ENCODE measurements at places on chromosomes 4 and X.

- H3K27ac ChIP-seq = no peak overlapping the region
- H3K36me3 ChIP-seq = no peaks in the 10 kb centered on the region
- DNase-seq = no peak
- no peak overlapping the region for H3K4me3 ChIP-seq
- no peaks in the 10 kb centered on the region for H3K27me3 ChIP-seq
Observed at GRCh38 chr4:180434131-180434895, 1808.9 kb upstream of the TENM3 start.

DNA sequence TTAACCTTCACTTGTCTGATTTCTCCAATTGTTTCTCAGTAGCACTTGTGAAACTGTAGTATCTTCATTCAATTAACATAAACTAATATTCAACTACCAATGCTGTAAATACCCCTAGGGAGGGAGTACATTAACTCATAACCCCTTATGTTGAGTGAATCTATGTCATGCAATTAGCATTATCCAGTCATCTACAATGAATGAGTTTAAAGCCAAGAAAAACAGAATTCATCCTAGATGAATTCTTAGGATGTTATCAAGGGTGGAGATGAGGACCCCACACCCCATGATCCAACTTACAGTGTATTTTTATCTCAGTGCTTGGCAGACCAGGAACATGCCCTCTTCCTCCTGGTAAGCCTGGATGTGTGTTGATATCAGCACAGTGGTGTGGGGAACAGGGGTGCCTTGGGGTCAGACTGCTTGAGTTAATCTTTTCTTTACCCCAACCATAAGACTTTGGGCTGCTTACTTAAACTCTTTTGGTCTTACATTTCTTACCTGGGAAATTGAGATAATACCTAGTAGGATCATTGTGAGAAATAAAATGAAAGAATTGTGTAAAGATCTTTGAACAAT lies 62.1 kb upstream of the SCOC start:
- no peak overlapping the region for H3K27ac ChIP-seq
- DNase-seq = no peak
- peaks cover 18% of the 10 kb centered on the region for H3K27me3 ChIP-seq
- no peak overlapping the region for H3K4me3 ChIP-seq
- H3K4me1 ChIP-seq = no peaks in the 10 kb centered on the region

- peak overlapping the region; percentile 92 for H3K4me3 ChIP-seq
- DNase-seq = peak; percentile 46
- H3K27ac ChIP-seq = peak overlapping the region; percentile 90
- peaks cover 23% of the 10 kb centered on the region for H3K4me1 ChIP-seq
Observed at GRCh38 chr4:25913056-25913850, 767 bp upstream of the SMIM20 start.

- H3K27me3 ChIP-seq = no peaks in the 10 kb centered on the region
- no peak for DNase-seq
- H3K4me1 ChIP-seq = no peaks in the 10 kb centered on the region
- no peak overlapping the region for H3K4me3 ChIP-seq
Observed at GRCh38 chr4:156609421-156609820, 362.2 kb downstream of the PDGFC start.

GRCh38 chr4:185912779-185913178 lies 100.8 kb upstream of the SORBS2 start:
- no peaks in the 10 kb centered on the region for H3K36me3 ChIP-seq
- H3K27me3 ChIP-seq = no peaks in the 10 kb centered on the region
- no peak overlapping the region for H3K27ac ChIP-seq
- no peak for DNase-seq
- H3K4me3 ChIP-seq = no peak overlapping the region

DNA sequence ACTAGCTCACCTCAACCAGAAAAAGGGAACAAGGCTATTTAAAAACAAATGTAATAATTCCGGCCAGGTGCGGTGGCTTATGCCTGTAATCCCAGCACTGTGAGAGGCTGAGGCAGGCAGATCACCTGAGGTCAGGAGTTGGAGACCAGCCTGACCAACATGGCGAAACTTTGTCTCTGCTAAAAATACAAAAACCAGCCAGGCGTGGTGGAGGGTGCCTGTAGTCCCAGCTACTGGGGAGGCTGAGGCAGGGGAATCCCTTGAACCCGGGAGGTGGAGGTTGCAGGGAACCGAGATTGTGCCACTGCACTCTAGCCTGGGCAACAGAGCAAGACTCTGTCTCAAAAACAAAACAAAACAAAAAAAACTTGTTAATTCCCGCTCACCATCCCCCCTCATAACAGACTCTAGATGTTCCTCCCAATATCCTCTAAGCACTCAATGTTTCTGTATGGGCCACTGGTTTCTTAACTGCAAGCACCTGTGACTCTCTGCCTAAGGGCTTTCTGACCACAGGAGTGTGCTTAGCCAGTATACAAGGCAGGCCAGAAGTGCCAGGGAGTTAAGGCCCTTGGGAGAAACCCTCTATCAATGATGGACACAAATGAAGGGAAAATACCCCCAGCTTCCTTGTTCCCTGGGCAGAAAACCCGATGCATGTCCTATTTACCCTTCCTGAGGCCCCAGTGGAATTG lies 21.0 kb upstream of the THOC2 start:
- DNase-seq = no peak
- no peaks in the 10 kb centered on the region for H3K27me3 ChIP-seq
- H3K27ac ChIP-seq = no peak overlapping the region
- H3K4me3 ChIP-seq = no peak overlapping the region
- H3K36me3 ChIP-seq = no peaks in the 10 kb centered on the region

- no peak for DNase-seq
- peaks cover 4% of the 10 kb centered on the region for H3K27me3 ChIP-seq
- H3K36me3 ChIP-seq = no peaks in the 10 kb centered on the region
- H3K27ac ChIP-seq = no peak overlapping the region
Observed at GRCh38 chr4:182748949-182749348, 168.2 kb downstream of the DCTD start.

GRCh38 chrX:24561121-24561520 lies 86.0 kb downstream of the PCYT1B start:
- no peaks in the 10 kb centered on the region for H3K4me1 ChIP-seq
- H3K36me3 ChIP-seq = no peaks in the 10 kb centered on the region
- H3K27me3 ChIP-seq = no peaks in the 10 kb centered on the region
- H3K27ac ChIP-seq = no peak overlapping the region

- H3K27ac ChIP-seq = peak overlapping the region; percentile 4
- peaks cover 80% of the 10 kb centered on the region for H3K4me1 ChIP-seq
- H3K36me3 ChIP-seq = peaks cover 85% of the 10 kb centered on the region
- no peaks in the 10 kb centered on the region for H3K27me3 ChIP-seq
Observed at GRCh38 chr4:6703786-6704185, 5.9 kb downstream of the MRFAP1L1 start.

DNA sequence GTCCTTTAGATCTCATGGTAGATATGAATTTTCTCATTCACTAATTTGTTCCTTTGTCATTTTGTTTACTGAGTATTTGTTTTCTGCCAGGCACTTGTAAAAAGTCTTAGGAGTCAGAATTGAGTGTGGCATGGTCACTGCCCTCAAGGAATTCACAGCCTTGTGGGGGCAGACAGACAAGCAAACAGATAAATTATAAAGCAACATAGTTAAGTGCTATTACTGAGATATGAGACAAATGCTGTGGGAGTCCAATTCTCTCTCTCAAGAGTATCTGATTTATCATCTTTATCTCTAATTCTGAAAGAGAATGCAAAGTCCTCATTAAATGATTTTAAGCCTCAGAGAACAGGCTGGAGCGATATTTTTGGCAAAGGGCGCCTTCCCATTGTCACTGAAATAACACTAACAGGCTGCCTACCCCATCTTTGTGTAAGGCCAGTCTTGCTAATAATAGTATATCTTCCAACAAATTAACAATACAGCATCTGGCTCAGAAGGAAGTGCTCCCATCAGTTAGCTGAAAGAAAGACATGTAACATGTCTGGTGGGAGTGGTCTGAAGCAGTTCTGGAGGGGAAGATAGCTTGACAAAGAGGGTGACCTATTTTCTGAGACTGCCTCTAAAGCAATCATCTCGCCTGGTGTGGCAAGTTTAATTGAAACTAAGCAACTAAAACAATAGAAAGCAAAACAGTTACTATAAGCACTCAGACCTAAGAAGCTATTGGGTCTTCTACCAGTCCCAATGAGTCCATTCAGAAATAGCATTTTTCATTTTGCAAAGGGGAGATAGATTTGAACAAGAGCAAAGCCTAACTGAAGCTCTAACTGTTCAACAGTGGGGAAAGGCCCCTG lies 61.5 kb upstream of the AMOT start:
- no peaks in the 10 kb centered on the region for H3K36me3 ChIP-seq
- no peak overlapping the region for H3K4me3 ChIP-seq
- no peak overlapping the region for H3K27ac ChIP-seq
- no peaks in the 10 kb centered on the region for H3K27me3 ChIP-seq

DNA sequence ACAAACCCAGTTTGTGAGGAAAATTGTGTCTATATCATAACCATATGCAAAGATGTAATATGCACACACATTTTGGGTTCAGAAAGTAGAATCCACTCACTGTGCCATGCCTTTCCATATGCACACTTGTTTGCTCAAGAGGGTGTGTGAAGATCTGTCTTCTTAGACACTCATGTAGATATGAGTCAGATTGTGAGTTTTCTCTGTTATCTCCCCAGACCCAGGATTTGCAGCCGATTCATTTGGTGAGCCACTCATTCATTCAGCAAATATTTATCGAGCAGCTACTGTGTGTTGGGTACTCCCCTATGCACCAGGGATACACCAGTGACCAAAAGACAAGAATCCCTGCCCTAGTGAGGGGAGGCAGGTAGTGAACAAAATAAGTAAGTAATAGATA lies 81.5 kb downstream of the CLCN5 start:
- H3K36me3 ChIP-seq = no peaks in the 10 kb centered on the region
- no peak overlapping the region for H3K4me3 ChIP-seq
- no peak overlapping the region for H3K27ac ChIP-seq
- H3K27me3 ChIP-seq = no peaks in the 10 kb centered on the region
- H3K4me1 ChIP-seq = no peaks in the 10 kb centered on the region
- no peak for DNase-seq

DNA sequence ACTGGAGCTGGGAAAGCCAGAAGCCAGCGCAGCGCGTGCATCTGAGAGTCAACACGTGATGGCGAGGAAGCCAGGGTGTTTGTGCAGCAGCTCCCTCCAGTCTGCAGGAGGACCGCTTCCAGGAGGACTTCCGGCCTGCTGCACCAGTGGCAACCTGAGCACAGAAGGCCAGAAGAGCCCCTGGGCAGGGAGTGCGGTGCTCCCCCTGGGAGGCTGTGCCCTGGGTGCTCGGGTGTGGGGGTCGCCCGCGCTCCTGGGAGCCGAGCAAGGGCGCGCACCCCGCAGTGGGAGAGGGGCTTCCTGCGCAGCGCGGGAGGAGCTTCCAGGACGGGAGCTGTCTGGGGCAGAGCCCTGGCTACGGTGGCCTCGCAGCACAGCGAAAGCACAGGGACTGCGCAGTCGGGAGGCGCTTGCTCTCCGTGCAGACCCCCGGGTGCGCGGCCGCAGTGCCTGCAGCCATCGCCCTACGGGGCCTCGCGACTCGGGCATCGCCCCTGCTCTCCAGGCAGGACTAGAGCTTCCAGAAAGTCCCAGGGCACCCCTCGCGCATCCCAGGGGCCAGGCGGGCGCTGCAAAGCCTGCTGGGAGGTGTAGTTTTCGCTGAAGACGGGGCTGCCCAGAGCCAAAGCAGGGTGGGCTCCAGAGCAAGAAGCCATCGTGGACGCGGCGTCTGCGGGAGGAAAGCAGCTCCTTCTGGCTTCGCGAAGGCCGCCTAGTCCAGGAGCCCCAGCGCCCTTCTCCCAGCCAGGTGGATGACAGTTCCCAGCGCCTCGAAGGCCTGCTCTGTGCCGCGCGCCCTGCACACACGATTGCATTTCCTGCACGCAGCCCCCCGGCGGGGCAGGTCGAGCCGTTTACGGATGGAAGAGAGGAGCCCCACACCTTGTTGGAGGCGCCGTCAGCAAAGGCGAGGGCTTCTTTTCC lies 24.1 kb upstream of the WFS1 start:
- peaks cover 8% of the 10 kb centered on the region for H3K36me3 ChIP-seq
- peaks cover 7% of the 10 kb centered on the region for H3K4me1 ChIP-seq
- DNase-seq = no peak

GRCh38 chrX:123093792-123094191 lies 90.3 kb upstream of the GRIA3 start:
- no peaks in the 10 kb centered on the region for H3K27me3 ChIP-seq
- no peak for DNase-seq
- no peaks in the 10 kb centered on the region for H3K36me3 ChIP-seq
- no peak overlapping the region for H3K27ac ChIP-seq
- no peaks in the 10 kb centered on the region for H3K4me1 ChIP-seq
- no peak overlapping the region for H3K4me3 ChIP-seq

DNA sequence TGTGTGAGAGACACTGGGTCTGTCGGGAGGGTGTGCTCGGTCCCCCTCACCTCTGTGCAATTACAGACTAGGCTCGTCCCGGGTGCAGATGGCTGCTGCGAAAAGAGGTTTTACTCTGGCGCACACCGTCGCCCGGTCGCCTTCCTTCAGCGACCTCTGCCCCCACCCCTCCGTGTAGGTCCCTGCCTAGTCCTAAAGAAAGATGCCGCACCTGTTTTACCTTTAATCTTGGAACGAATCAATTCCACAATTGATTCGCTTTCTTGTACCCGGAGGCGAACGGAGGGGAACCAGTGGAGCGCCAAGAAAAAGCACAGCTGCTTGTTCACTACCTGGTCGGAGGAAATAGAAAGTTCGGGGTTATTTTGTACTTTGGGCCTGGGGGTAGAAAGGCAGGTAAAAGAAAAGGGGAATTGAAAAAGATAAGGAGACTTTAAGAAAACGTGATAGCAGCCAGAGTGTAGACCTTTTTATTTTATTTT lies 1.2 kb downstream of the NPNT start:
- H3K27me3 ChIP-seq = peaks cover 67% of the 10 kb centered on the region
- H3K4me1 ChIP-seq = peaks cover 7% of the 10 kb centered on the region
- no peak for DNase-seq
- H3K36me3 ChIP-seq = no peaks in the 10 kb centered on the region
- H3K27ac ChIP-seq = no peak overlapping the region
- H3K4me3 ChIP-seq = no peak overlapping the region

Measured in activated CD4-positive, alpha-beta memory T cell treated with anti-CD3 and anti-CD28 coated beads, Interleukin-2, amount 10 ng/mL, durations not matched to agents 7 days and 5 days (primary cell).